ENCODE measurements at places on chromosomes 11 and 22.

- no peak for DNase-seq
These were observed 211.9 kb downstream of the BLID start for GRCh38 chr11:121904148-121904547.

DNA sequence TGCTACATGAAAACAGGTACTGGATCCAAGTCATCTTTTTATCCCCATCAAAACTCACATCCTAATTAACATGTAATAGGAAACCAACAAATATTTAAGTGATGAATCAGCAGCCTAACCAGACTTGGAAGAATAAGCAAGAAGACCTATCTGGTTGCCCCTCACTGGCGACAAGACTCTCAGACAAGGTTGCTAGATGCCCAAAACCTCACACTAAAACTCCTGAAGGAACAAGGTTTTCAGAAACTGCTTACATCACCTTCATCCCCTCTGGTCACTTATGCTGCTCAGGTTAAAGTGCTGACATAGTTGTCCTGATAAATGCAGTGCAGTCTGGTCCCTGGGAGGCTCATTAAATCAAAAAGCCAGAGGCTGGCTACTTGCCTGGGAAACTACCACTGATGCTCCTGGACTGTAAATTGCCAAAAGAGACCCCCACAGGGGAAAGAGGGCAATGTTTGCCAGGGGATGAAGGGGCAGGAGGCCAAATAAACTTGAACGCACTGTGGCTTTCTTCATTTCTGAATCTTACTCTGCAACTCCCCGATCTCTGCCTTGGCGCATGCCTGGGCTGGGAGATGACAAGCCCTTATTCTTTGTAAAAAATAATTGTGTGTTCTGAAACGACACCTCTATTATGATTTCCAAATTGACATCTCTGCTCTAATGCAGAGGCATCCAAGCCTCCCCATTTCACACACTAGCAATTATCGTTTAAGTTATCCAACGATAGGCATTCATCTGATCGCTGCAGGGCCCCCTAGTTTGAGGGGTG lies 72.7 kb downstream of the AMBRA1 start:
- DNase-seq = peak; percentile 62

DNA sequence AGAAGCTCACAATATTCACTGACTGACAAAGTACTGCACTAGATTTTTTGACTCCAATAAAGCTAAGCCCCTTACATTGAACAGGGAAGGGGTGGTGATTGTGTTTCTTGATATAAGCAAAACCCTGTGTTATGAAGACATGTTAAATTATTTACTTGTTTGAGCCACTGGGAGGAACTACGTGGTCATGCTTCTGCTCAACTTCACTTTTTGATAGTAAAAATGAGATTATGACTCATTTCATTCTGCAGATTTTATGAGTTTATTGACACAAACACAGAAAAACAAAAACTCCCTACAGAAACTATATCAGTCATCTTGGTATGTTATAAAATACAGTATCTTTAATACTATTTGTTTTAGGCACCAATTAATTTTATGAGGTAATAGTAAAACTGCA lies 124.7 kb downstream of the CADM1 start:
- DNase-seq = no peak

GRCh38 chr11:3853899-3854659 lies 1.4 kb upstream of the STIM1 start:
- no peak for DNase-seq

DNA sequence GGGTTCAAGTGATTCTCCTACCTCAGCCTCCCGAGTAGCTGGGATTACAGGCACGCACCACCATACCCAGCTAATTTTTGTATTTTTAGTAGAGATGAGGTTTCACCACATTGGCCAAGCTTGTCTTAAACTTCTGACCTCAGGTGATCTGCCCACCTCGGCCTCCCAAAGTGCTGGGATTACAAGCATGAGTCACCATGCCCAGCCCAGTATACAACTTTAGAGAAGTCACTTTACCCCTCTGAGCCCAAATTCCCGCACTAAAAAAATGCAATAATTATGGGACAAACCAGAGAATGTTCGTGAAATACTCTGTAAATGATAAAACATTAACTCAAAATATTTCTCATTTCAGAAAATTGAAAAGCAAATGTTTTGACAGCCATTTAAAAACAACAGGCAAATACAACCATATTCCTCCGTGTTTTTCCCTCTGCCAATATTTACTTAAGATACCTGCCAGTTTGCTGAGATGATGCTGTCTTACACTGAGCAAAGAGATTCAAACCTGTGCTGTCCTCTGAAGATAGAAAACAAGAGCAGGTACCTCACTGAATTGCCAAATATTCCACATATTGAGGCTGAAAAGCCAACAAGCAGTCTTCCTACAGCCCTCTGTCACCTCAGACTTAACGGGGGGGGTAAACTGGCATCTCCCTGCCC lies 9.6 kb downstream of the PLEKHA7 start:
- DNase-seq = no peak

GRCh38 chr11:120520091-120520822 lies 8.7 kb downstream of the GRIK4 start:
- DNase-seq = no peak

GRCh38 chr11:15886866-15887265 lies 469.5 kb downstream of the SOX6 start:
- DNase-seq = no peak

GRCh38 chr11:119424775-119425174 lies 1.8 kb upstream of the THY1 start:
- no peak for DNase-seq

DNA sequence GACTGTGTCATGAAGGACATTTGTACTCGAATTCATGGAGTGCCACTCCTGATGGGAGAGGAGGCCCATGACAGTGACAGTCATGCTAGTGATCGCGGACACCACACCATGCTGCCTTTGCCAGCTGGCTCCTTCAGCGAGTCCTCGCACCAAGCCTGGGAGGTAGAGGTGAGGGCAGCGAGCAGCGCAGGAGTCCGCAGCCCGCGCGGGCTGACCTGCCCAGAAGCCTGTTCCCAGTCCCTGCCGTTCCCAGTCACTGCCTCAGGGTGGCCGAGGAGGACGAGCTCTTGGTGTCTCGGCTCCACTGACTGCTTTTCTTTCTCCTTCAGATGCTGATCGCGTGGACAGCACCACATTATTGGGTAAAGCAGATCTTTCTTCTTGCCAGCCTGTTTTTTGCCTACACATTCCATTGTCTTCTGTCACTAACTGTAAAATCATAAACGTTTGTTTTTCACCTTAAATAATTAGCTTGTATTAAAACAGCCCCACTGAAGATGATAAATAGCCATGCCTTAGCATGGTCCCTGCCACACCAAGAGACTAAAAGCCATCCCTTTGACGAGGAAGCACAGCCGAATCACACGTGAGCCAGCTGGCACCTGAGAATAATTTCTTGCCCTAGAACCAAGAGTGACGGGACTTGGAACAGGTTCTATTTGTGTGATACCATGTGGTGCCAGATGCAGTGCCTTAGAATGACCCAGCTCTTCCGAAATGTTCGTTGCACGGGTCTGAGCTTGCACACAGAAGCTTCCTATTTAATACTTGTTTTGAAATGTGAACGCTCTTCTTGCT lies 25.5 kb downstream of the FAM118A start:
- DNase-seq = no peak

GRCh38 chr22:45867906-45868555 lies 108.9 kb downstream of the WNT7B start:
- no peak for DNase-seq

DNA sequence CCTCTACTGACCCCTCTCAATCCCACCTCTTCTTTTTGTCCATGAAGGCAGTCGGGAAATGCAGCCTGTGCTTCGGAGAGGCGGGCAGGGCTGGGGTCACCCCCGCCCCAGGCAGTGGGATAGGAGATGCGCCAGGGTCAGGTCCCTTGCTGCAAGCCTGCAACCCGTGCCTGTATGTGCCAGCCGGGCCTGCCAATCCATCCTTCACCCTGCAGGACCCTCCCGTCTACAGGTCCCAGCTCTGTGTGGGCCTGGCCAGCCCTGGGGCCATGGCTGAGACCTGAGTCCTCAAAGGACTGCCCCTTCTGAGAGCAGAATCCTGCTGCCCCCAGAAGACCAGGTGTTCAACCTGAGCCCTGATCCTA lies 10.9 kb downstream of the ASCL2 start:
- DNase-seq = no peak

- DNase-seq = no peak
These were observed 696.0 kb upstream of the CCDC179 start for GRCh38 chr11:23556163-23556750.
